ENCODE measurements at places on chromosomes 11 and 22.

- DNase-seq = no peak
Observed at GRCh38 chr22:29379258-29379657, 9.1 kb downstream of the AP1B1 start.

DNA sequence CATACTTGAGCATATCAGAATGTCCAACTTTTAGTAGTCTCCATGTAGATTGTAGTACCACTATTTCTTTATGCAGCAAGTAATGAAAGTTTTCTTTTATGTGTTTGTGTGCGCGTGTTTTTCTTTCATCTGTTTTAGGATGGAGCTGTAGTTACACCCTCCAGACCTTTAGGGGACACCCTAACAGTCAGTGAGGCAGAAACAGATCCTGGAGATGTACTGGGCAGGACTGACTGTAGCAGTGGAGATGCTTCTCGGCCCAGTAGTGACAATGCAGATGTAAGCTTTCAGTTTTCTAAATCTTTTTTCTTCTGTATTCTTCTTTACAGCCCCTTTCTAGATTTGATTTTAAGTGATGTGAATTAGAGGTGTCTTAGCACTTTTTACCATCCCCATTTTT is 79.9 kb upstream of the GRIK4 start:
- DNase-seq = peak; percentile 10

DNA sequence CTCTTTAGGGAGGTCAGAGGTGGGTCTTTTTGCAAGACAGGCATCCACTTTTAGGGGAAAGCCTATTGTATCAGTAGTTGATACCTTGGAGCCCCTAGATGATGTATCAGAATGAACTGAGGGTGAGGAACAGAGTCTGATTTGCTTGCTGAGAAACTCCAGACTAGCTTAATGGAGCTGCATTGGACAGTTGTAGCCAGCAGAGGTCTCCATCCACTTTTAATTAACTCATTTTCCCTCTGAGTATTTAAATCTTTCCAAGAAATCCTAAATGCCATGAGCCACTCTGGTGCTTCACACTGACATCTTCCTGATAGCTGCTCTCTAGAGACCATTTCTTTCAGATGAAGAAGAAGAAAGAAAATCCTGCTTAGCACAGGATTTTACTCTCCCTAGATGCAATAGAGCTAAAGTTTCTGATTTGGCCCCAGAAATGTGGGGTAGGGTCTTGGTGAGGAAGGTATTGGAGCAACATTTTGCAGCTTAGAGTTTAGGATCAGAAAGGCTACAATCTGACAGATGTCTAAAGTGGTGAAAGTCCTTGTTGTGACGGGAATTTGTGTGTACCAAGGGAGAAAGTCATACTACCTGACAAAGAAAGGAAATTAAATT is 38.0 kb downstream of the EXT2 start:
- DNase-seq = no peak

- DNase-seq = no peak
Observed at GRCh38 chr11:10973416-10973815, 115.6 kb upstream of the ZBED5 start.

GRCh38 chr22:32286290-32286840 is 31.2 kb upstream of the SLC5A4 start:
- DNase-seq = no peak

DNA sequence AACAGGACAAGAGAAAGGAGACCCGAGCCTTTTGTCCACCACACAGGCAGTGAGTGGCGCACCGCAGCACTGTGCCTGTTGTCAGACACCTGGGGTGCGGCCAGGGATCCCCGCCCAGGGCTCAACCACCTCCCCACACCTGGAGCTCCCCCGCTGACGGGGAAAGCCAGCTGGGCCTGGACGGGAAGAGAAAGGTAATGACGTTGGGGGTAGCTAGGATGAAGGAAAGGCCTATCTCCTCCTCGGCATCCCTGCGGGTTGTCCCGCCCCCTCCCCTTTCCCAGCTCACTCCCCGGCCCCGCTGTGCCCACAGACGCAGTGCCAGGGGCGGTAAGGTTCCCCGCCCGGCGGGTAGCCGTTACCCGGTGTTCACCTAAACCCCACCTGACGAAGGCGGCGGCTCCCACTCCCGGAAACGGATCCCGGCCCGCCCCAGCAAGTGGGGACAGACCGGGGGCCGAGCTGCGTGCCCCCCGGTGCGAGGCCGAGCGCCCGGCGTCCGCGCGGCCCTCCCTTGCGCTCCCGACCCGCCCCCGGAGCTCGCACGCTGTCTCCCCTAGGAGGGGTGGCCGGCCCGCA is 495 bp downstream of the HYOU1 start:
- DNase-seq = peak; percentile 73

GRCh38 chr11:68940651-68941323 is 37.1 kb downstream of the IGHMBP2 start:
- DNase-seq = no peak

DNA sequence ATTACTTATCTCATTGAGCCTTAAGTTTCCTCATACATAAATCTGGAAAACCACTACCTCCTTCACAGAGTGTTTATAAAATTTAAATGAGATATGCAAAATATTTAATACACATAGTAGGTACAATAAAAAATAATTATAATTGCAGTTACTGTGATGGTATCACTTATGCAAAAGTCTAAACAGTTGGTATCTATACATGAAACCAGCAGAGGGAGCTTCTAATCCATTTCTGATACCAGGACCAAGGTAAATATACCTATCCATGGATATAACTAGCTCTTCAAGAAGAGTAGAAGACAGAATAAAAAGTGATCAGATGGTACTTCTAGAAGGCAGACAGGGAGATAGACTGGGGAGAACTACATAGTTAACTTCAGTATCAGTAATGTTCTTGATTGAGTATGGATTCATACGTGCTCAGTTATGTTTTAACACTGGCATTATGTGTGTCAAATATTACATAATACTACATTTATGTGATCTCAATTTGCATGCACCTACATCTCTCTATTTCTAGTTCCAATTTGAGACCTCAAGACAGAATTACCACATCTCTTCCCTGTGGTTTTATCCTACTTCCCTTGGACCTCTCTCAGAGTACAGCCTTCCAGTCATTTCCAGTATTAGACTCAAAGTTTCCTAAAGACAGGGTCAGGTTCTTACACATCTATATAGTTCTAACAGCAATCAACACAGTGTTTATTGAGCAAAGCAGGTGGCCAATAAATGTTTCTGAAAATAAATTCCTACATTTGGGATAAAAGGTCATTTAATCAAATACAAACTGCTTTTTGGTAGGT is 13.7 kb upstream of the TSG101 start:
- DNase-seq = no peak

GRCh38 chr22:37843741-37844089 is 419 bp downstream of the ANKRD54 start:
- DNase-seq = peak; percentile 63

- DNase-seq = no peak
Observed at GRCh38 chr11:69443968-69444364, 37.5 kb upstream of the LINC01488 start.

- DNase-seq = no peak
Observed at GRCh38 chr11:66291303-66291705, 390 bp upstream of the TMEM151A start.

DNA sequence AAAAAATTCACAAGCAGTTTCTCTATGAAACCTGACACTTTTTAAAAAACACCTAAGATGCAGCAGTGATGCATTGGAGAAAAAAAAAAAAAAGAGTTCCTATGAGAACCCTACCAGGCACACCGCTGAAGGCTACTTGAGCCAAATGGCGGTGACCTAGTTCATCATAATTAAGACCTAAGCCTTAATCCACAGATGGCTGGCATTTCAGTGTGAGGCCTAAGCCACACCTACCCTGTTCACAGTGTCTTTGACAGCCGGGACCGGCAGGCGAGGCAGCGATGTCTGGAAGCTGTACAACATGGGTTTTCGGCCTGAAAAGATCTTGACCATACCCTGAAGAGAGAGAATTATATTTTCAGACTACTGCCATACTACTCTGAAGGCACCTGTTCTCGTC is 38.0 kb downstream of the CPT1A start:
- no peak for DNase-seq

- DNase-seq = no peak
Observed at GRCh38 chr11:26473216-26474194, 98.6 kb downstream of the MUC15 start.

DNA sequence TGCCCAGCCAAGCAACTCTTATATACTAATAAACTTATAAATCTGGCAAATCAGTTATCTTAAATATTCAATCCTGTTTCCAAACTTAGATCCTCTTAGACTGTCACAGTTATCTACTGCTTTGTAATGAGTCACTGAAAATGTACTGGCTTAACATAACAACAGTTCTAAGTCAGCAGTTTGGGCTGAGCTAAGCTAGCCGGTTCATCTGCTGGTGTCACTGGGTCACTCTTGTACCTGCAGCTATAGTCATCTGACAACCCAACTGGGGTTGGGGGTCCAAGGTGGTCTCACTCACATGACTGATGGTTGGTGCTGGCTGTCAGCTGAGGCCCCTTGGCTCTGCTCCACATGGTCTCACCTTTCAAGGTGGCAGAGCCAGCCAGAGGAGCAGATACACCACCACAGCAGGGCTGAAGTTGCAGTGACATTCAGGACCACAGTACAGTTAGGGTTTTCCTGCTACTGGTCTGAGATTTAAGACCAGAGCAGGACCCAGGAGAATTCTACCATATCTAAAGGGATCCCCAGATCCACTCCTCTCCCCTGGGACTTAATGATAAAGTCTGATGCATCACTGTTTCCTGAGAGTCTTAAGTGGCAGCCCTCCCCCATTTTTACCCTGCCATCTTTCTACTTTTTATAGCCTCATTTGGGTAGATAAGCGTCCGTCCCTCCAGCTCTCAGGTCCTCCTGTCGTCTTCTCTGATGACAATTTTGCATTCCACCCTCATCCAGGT is 7.9 kb upstream of the MACROD1 start:
- no peak for DNase-seq

DNA sequence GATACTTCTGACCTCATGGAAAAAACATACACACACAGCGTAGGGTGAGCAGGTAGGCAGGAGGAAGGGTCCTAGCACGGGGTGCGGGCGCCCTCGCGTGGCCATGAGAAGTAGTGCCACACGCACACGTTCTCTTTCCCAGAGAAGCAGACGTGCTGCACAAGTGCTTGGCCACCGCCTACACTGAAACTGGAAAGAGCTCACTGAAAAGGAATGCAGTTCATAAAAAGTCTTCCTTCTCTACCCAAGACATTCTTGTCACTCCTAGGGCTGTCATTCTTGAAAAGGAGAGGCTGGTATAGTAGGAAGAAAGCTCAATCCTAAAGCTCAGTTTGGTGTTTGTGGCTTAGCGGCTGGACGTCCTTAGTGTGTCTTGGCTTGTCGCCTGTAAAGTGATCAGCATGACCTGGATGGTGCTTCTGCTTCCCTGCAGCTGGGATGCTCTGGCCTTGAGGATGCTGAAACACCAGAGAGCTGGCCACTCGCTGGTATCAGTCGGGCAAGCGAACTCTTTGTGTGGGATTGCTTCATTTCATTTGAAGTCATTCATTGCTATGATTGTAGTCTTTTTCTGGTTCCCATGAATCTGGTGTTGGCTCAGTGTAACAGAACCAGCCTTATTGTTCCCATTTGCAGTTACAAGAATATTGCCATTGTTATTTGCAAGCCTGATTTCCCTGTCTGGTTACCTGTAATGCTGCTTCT is 303.8 kb downstream of the NTM start:
- no peak for DNase-seq

DNA sequence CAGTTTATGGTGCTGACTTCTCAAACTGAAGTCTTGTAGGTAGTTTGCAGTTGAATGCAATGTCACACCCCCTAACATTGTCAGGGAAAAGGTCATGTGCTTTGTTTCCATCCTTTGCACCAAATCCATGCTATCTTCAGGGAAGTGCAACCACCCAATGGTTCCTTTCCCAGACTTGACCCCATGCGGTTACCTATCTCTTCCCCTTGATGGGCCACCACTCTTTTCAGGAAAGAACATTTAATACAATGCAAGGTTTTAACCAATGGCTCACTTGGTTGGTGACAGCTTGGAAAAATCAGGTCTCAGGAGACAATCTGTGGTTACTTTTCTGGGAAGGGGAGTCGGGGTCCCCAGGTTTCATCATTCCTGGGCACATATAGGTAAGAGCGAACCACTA is 2.1 kb downstream of the ABTB2 start:
- DNase-seq = no peak

GRCh38 chr11:3231851-3232744 is at the start of gene MRGPRE:
Gene MRGPRE, minus strand, starts transcription at chr11:3232417. Its CDS starts 3,618 bp downstream, at chr11:3228799.
- DNase-seq = no peak

DNA sequence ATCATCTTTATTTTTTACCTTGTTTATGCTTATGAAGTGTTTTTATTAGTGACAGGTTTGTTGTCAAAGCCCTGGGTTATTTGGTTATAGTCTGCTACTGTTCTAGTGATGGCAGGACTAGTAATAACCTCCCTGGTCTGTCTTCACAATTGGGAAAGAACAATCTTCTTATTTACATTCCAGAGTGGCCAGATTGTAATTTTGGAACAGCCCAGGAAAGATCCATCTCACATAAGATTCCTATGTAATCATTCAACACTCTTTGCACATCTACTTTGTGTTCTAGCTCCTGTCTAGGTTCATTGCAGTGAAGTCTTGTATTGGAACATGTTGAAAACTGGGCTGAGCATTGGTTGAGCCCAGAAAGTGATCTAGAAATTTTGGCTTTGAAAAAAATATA is 63.8 kb downstream of the CYB5R2 start:
- no peak for DNase-seq

GRCh38 chr11:21909145-21909544 is 283.7 kb upstream of the ANO5 start:
- no peak for DNase-seq

DNA sequence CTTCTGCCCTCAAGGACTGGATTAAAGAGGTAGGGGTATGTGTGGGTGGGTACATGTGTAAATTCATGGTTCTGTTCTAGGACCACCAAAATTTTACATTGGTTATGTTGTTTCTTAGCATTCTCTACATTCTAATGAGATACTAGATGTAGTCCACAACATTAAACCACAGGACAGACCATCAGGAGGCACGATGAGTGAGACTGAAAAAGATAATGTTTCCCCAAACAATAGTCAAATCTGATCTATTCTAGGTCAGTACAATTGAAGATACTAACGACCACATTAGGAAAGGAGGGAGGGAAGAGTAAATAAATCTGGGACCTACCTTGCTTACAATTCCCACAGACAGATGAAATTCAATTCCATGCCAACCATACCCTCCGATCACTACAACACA is 42.2 kb downstream of the MRTFA start:
- DNase-seq = no peak

- no peak for DNase-seq
Observed at GRCh38 chr11:69300120-69301060, 6.4 kb downstream of the MYEOV start.

GRCh38 chr11:61967924-61968757 is 707 bp upstream of the FTH1 start:
- DNase-seq = peak; percentile 46
